ENCODE measurements at places on chromosomes 2 and 18.

GRCh38 chr18:74534981-74535649 lies 815 bp downstream of the CNDP1 start:
- no peak for DNase-seq

- DNase-seq = no peak
These were observed 14.0 kb downstream of the ARHGAP25 start for GRCh38 chr2:68748568-68748967.

DNA sequence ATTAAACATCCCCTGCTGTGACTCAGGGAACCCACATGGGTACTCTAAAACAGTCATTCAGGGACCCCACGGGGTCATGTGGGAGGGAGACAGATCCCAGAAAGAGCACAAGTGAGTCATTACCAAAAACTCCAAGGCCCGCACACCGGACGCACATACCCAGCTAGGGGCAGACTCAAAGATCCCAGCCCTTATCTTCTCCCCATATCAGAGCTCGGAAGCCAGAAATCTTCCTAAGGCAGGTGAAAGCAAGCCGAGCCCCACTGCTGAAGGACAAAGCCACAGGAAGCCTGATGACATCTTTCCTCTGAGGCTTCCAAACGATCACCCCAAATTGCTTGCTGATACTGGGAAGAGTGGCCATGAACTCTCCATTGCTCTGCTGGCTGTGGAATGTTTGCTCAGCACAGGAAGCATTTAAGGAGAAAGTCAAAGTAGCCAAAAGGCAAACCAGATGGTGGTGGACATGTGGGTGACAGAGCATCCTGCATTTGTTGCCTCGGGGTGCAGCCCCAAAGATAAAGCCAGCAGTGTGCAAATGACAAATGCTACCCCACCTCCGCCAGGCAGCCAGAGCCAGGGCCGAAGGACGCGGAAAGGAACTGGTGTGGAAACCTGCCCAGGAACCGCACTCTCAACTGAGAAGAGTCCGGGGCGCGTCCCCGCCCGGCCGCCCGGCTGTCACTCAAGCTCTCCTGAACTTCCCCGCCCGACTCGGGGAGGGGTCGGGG lies 784 bp downstream of the ACTR1B start:
- peak; percentile 92 for DNase-seq

GRCh38 chr2:62362561-62362960 lies 143.4 kb downstream of the TMEM17 start:
- DNase-seq = no peak

- DNase-seq = no peak
These were observed 1210.3 kb upstream of the ZEB2 start for GRCh38 chr2:145729993-145730770.

- no peak for DNase-seq
These were observed 285.1 kb upstream of the SLC14A2 start for GRCh38 chr18:45330170-45330594.

GRCh38 chr2:43559391-43560230 lies 36.2 kb downstream of the THADA start:
- DNase-seq = peak; percentile 33

- DNase-seq = no peak
These were observed 60.3 kb downstream of the PTH2R start for GRCh38 chr2:208466920-208467298.

DNA sequence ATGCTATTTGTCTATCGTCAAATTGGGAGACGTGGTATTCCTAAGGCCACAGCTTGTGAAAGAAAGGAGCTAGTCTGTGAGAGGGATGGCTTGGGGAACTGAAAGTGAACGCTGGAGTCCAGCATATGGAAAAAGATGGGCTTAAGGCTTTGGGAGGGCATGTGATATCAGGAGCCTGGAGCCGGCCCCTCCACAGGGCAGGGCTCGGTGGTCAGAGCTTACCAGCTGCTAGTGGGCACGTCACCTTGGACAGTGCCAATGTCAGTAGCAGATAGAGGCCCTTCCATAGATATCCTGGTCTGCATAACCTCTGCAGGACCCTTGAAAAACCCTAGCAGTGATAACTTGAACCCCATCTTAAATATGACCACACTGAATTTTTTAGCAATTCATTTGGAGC lies 259.1 kb upstream of the RAB6C start:
- DNase-seq = no peak

- no peak for DNase-seq
These were observed 249.8 kb upstream of the ATP5MC3 start for GRCh38 chr2:175431101-175431946.

DNA sequence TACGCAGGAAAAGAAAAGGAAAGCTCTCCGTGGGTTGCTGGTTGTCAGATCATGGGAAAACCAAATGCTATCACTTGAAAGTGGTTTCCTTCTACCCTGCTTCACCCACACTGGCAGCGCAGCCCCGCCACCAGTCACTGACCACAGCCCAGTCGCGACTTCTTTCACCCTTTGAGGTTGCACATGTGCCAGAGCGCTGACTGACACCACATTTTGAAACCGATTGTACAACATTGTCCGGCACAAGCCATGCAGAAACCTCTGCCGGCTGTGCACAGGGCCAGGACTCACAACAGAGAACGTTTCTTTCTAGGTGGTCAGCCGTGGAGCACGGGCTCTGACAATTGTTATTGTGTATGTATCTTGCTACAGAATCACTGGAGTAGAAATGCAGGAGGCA lies 827.2 kb upstream of the POU3F3 start:
- DNase-seq = no peak

DNA sequence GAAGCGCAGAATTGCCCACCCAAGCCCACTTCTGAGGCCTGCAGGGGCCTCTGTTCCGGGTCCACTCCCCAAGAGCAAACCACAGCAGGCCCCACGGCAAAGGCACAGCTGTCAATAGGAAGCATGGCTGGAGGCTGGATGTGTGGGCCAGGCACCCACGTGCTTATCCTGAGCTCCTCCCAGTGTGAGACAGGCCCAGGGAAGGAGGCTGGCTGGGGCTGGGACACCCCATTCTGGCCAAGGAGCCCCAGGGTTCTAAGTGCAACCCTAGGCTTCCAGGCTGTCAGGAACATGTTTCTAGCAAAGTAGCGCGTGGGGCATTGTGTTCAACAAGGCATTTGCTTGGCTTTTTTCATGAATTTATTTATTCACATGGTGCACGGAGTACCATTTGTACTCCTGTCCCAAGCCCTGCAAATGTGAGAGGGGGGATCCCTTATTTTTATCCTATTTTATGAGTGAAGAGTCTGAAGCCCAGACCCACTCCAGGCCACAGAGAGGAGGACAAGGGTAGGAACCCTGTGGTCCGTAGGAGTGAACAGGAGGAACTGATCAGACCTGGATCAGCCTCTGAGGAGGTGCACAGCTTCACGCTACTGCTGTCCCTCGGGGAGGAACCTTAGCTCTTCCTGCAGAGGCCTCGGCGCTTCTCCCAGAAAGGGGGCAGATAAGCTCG lies 6.1 kb upstream of the RAB17 start:
- DNase-seq = no peak

DNA sequence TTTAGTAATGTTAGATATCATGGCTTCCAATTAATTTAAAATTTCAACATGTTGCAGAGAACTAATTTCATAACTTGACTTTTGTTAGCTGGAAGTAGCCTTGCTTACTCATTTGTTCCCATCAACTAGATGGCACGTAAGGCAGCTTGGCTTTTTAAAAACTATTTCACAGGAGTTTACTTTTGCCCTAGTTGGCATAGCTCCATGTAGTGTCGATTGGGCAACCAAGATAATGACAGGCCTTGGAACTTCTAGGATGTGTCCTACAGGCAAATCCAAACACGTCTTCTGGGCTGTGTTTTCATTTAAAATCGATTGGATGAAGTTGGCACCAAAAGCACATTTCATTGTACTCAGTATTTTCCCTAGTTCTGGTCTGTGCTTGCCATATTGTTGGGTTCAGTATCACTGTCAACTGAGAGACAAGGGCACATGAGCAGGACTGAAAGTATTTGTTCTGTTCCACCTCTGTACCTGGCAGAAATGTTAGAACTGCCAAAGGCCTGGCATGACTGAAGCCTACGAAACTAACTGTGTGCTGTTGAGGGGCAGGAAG lies 29.4 kb downstream of the HADHB start:
- no peak for DNase-seq

DNA sequence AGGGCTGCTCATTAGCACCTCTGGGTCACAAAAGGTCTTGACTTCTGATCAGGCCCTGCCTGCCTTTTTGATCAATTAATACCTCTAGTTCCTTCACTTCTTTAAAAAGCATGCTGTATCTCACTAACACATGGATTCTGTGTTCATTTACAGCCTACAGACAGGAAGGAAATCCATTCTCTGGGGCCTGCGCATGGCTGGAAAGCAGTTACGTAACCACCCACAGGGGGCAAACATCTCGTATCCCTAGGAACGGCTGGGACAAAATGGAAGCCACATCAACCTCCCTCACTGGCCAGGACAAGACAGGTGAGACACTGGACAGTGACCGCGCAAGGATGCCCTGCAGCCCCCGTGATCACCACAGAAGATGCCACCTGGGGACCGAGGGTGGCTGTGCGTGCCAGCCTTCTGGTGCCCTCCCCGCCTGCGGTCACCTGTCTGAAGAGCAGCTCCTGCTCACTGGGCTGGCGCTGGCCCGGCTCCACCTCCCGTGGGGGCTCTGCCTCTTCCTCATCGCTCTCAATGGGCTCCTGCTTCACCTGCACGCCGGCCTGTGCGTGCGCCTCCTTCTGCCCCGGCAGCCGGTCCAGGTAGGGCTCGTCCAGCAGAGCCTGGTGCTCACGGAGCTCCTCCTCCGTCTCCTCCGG lies 266.9 kb downstream of the TWIST2 start:
- no peak for DNase-seq

- DNase-seq = no peak
These were observed 48.9 kb upstream of the EMILIN2 start for GRCh38 chr18:2797951-2798350.

- DNase-seq = no peak
These were observed 7.5 kb upstream of the BCL11A start for GRCh38 chr2:60560734-60561644.

GRCh38 chr18:11324510-11324909 lies 175.1 kb upstream of the PIEZO2 start:
- no peak for DNase-seq

DNA sequence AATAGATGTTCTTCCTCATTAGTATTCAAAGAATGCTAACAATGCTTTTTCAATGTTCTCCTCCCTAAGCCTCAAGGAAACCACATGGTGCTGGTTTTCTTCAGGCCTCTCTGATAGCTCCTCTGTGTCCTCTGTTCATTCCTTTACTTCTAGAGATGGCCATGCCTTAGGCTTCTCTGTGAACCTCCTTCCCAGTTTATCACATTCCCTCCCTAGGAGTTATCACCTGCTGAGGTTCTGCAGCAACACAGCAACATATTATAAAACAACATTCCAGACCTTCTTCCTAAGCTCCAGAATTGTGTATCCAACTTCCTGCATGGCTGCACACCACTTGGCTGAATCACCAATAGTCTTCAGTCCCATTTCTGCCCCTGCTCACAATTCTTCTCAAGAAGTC lies 325.5 kb downstream of the IRS1 start:
- no peak for DNase-seq

DNA sequence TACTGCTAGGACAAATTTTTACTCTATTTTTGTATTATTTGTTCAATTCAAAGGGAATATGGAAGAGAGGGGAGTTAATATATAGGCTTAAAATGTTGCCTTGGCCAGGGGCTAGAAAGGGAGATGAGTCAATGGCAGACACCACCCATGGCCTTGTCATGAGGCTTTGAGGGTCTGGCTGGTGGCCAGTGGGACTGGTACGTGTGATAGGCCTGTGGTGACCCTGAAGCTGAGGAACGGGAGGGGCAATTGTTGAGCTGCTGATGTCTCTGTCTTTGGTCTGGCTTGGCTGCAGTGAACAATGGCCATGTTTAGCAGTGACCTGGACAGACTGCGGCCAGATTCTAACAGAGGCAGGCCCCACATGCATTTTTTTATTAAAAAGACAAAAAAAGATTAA lies 18.5 kb downstream of the GKN1 start:
- DNase-seq = no peak

All from activated CD4-positive, alpha-beta T cell treated with anti-CD3 and anti-CD28 coated beads for 36 hours (primary cell).